ENCODE measurements at places on chromosomes 11 and 22.

GRCh38 chr22:38968801-38969200, 11.4 kb downstream of the APOBEC3A start:
- DNase-seq: no peak

DNA sequence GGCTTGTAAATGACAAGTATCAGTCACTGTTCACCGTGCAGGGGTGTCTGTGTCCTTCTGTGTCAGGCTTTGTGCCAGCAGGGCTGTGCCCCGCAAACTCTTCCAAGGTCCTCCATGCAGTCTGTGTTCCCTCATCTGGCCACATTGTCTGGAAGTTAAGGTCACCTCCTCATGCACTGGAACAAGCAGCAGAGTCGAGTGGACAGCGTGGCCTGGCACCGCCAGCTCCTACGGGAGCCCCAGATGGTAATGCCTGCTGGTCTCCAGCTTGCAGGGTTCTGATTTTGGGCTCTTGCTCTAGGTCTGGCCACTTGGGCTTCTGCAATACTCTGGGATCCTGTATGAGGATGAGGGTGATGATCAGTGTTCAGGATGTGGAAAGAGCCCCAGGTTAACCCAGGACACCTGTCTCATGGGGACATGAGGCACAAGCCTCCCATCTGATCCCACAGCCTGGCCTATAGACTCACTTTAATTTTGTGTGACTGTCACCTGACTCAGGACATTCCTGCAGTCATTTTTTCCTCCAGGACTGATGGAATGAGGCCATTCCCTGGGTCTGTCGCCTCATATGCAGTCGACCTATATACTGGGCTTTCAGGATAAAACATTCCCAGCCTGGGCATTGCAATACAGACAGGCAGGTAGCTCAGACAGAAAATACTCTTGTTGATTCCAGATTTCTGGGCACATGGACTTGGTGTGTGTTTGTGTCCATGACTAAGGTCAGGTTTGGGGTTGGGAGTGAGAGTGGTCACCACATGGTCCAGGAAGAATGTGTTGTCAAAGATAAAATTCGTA, 106.3 kb upstream of the TOP3B start:
- DNase-seq: no peak

DNA sequence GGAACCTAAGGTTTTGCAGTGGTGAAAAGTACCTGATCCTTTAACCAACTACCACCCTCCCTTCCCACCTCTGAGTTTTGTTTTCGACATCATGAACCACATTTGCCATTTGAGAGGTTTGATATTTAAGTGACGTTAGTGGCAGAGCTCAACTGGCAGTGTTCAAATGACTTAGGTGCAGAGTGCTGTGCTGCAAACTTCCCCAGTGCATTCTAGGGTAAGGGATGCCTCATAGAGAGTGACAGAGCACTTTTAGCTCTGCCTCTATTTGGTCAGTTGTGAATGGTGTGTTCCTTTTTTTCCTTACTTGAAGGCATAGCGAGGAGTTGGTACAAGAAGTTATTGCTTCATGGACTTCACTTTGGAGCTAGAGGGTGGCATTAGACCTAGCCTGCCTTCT, 9.4 kb downstream of the BMAL1 start:
- peak; percentile 64 for DNase-seq

GRCh38 chr11:122863704-122864326, 18.7 kb upstream of the JHY start:
- peak; percentile 69 for DNase-seq

DNA sequence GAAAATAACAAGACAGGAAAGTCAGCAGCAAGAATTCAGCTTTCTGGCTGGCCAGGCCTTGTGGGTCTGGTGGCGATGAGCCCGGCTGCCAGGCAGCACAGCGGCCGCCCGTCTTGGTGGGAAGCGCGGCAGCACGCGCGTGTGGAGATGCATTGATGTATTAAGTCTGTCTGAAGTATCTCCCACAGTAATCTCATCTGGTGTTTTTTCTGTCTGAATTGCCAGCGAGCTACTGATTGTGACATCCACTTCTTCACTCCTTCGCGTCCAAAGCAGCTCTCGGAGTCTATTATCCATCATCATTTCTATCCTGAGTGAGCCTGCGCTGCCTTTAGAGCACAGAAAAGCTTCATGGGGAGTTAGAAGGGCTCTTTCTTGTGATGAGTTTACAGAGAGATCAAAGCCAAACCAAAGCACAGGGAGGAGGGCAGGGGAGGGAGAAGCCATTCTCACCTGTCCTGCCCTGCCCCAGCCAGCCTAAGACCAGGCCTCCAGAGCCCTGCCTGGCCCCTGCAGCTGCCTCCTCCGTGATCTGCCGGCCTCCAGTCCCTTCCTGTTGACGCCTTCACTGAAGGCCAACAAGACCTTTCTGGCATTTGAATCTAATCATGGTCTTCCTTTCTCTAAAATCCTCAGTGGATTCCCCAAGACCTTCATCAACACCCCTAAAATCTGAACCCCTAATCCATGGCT, 1419.0 kb downstream of the TBC1D22A start:
- DNase-seq: no peak

GRCh38 chr11:94151903-94152677, 23.4 kb downstream of the PANX1 start:
- DNase-seq: peak; percentile 67

DNA sequence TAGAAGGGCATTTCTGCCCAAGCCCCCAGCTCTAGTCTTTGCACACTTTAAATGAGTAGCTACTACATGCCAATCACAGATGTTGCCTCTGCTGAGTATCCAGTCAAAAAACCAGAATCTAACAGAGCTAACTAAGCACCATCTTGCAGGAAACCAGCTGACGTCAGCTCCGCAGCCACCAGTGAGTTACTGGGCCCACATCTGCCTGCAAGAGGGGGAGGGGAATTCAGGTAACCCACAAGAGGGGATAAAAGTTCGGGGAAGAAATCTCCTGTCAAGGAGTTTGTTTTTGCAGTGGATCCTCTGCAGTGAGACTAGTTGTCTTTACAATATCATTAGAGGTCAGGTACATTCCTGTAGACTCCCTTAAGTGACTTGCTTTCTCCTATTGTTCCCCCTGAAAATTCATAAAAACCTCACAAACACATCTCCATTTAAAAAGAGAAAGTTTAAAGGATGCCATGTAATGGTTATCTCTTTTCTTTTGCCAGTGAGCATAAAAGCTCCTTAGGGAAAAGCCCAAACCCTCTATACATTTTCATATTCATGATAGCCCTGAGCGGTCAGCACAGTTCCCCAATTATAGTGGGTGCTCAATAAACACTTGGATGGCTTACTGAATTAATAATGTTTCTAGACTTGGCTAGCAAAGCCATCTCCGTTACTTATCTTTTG, 9.3 kb downstream of the CD44 start:
- DNase-seq: no peak

GRCh38 chr11:118615282-118615975, 8.0 kb downstream of the PHLDB1 start:
- DNase-seq: no peak

- no peak for DNase-seq
Measured at GRCh38 chr11:34775417-34775888, 140.7 kb downstream of the APIP start.

DNA sequence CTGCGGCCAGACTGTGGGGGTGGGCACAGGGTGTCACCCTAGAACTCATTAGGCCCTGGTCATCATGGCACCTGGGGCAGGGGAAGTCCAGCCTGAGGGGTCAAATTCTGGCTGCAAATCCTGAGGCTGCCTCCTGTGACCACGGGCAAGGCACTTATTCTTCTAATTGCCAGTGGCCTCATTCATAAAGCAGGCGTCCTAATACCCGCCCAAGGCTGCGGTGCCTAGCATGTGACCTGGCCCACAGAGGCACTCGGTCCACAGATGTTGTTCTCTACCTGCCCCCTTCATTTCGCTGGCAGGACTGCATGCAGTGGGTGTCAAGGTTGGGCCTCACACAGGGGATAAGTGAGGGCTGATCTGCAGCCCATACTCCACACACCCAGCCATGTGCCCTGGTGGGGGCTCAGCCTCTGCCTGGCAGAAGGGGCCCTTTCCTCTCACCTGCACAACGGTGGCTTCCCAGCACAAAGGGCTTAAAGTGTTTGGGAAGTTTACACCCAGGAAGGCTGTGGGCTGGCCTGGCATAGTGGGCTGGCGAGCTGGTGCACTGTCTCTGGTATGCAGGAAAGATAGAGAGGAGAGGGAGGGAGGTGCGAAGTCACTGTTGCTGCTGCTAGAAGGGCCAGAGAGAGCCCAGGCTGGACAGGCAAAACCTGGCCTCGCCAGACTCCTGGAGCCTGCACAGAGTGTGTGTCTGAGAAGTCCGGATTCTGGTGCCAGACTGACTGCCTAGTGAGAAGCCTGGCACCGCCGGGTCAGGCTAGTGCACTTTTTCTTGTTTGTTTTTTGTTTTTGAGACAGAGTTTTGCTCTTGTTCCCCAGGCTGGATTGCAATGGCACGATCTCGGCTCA, 3.2 kb downstream of the MPST start:
- DNase-seq: no peak

DNA sequence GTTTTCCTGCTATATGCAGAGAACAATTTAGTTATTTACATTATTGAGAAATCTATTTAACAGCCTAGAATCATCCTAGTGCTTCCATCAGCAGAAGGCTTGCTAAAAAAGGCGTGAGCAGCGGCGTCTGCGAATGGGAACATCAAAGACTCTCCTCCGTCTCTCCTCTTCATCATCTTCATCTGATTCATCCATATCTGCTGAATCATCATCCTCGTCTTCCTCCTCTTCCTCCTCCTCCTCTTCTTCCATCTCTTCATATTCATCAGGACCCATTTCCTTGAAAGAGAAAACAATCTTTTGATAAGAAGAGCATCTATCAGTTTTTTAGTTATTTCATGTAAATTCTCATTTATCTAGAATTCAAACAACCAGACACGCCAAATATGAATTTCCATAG, 5.6 kb upstream of the CD59 start:
- no peak for DNase-seq

GRCh38 chr22:22810471-22810870, 77.1 kb upstream of the IGLL5 start:
- no peak for DNase-seq

DNA sequence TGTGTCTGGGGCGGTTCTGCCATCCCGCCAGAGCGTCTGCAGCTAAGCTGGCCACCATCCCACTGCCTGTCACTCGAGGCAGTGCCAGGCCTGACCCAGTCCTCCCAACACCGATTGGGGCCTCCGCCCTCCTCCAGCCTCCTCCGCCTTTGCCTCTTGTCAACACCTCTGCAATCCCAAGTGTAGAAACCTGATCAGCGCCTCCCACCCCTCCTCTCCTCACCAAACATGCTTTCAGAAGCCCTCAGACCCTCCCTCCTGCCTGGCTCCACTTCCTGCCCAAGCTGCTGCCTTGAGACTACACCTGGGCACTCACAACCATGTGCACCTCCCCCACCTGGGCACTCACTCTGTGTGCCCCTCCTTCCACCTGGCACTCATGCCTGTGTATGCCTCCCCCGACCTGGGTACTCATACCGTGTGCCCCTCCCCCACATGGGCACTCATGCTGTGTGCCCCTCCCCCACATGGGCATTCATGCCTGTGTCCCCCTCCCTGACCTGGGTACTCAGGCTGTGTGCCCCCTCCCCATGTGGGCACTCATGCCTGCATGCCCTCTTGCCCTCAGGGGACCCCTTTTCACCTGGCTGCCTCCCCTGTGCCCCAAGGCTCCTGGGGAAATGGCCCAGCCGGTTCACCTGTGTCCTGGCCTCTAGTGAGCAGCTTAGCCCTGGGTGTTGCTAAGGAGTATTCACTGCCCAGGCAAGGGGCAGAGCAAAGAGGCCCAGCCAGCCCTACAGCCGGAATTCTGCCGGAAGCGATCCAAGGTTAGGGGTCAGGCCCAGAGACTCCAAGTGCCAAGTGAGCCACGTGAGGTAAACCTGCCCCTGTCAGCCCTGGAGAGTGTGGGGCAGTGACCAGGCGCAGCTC, 5.5 kb upstream of the IFITM10 start:
- DNase-seq: peak; percentile 31

GRCh38 chr11:44246726-44247125, 63.2 kb downstream of the ALX4 start:
- no peak for DNase-seq

- no peak for DNase-seq
Measured at GRCh38 chr11:115084231-115084630, 405.9 kb downstream of the NXPE2 start.

DNA sequence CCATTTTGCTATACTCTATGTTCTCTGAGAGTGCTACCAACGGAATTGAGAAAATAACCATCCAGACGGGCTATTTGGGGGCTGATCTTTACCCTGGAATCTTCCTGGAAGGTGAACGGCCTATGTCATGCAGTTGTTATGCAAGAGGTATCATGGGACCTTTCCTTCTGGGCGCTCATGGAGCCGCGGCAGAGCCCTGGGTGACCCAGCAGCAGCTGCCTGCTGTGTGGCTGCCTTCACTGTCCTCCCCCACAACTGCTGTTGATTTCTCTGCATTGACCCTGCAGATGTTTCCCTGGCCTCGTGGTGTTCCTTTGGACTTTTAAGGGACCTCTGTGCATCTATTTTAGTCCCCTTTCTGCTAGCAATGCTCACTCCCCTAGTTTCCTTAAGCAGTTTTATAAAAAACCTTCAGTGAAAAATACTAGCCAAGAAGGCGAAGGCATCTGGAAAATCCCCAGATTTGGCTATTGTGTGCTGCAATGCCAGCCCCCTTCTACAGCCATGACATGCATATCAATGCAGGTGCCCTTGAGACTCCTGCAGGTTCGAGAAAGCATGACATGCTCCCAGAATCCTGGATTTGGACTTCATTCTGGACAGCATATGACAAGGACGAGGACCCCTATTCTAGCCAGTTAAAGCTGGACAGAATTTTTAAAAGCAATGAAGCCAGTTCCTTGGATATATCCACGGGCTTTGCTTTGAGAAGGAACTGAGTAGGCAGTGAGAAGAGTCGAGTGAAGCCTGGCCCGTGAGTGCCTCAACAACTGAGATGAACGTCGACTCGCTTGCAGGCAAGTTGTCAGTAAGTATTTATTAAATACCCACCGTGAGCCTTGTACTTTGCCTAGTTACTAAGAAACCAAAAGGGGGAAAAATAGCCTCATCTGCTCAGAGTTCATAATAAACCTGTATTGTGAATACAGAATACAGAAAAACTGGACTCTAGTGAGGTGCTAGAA, at the start of gene SLC25A18:
Gene SLC25A18, plus strand, starts transcription at position 593 of the 965 bp plus-strand sequence. CDS start 16,447 bp downstream, outside the sequence.
- DNase-seq: peak; percentile 60

- no peak for DNase-seq
Measured at GRCh38 chr22:35593071-35593890, 23.8 kb downstream of the MB start.

GRCh38 chr11:67472882-67473281, 3.8 kb upstream of the TMEM134 start:
- DNase-seq: no peak

- DNase-seq: peak; percentile 96
Measured at GRCh38 chr11:103035791-103036434, 56.0 kb downstream of the DCUN1D5 start.

DNA sequence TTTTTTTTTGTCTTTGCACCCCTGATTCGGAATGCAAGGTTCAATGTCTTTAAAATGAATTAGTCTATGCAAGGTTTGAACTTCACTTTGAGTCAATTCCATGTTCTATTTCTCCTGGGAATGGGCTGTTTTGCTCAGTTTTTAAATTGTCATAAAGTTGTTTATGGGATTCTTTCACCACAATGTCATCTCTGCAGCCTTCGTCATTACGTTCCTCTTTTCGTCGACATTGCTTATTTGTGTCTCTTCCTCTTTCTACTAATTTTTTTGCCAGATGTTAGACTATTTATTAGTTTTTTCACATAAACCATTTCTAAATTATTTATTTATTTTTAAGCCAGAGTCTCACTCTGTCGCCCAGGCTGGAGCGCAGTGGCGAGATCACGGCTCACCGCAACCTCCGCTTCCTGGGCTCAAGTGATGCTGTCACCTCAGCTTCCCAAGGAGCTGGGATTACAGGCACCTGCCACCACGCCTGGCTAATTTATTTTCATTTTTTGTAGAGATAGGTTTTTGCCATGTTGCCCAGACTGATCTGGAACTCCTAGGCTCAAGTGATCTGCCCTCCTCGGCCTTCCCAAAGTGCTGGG, 7.1 kb upstream of the TNNT3 start:
- peak; percentile 57 for DNase-seq

- DNase-seq: no peak
Measured at GRCh38 chr11:69116671-69117070, 39.1 kb upstream of the SMIM38 start.

Data from suppressor macrophage (primary cell).